ENCODE measurements at places on chromosomes 12 and 14.

DNA sequence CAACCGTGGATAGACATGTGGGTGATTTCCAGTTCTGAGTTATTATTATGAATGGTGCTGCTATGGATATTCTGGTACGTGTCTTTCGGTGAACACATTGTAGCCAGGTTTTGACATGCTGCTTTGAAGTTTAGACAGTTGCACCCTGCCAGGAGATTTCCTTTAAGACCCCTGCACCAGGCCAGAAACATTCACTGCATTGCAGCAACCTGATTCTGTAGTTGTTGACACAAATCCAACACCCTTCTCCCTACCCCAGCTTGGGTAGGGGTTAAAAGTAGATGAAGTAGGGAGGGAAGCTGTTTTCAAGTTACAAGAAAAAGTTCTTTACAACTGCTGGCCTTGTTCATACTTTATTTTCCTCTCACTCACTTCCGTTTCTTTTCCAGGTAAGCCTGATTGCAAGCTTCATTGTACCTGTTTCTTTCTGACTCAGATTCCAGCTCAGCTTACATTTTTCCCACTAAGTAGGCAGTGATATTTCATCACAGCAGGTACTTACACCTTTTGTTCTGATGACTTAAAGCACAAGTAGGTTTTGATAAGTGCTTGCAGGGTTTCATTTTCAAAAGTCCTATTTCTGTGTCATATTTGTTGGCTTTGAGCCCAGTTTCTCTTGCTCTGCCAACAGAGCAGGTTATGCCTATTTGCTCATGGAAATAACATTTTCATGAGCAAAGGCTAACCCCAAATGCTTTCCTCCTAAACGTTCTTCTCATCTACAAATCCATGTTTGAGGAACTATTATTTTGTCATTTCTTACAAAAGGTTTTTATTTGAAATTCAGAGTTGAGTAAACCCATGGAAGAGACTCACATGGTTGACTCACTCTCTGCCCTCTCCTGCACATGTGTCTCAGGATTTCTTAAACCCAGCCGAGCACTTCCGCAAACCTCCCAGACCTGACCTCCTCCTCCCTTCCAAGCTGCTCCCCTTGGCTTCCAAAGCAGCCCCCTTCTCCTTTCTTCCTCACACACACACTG is 12.1 kb upstream of the LTA4H start:
- DNase-seq, result peak; percentile 34

- DNase-seq, result no peak
These were observed 2.7 kb upstream of the RABGGTA start for GRCh38 chr14:24274101-24274543.

DNA sequence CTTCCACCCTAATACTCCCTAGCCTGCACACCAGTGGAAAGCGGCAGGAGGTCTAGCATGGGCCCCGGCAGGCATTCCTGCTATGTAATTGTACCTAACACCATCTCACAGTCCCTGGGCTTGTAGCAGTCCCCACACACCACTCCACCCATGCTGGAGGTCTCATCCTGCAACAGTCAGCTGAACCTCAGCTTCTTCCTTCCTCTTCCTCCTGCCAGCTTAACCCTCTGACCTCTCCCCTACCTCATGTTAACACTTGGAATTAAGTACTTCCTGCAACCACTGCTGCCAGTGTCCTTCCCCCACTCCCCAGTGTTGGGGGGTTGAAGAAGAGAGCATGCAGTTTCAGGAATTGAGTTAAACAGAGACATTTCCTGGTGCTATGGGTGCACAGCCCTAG is 7.6 kb downstream of the ADCY4 start:
- no peak for DNase-seq

DNA sequence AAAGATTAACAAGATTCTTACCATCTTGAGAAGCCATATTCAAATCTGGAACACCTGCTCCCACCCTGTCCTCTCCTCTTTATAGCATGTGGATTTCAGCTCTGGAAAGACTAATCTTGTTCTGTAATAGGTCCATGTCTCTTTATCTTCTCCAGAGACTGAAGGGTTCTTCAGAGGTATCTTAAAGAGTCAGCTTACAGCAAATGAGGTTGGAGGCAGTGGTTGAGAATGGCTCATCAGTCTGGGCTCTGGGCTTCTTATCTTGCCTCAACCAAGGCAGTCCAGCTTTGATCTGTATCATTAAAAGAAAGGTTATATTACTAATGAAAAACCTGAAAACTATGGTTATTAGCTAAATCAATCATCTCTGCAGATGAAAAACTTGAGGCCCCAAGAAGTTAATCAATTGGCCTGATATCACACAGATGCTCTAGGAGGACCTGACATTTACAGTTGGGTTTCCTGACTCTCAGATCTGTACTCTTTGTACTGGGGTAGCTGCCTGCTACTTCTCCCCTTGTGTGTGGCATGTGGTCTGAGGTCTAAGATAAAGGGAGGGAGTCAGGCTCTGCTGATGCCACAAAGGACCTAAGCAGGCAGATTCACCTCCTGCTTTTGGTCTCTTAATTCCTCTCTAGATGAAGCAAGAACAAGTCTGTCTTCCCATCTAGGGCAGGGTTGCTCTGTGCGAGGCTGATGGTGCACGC is 1.7 kb upstream of the AKAP6 start:
- DNase-seq, result no peak

GRCh38 chr14:34160619-34161018 is 209.7 kb upstream of the EGLN3 start:
- DNase-seq, result no peak
